ENCODE measurements at places on chromosomes 4 and X.
A peak's percentile ranks its signal among the peaks of the same experiment; 100 is the strongest.

DNA sequence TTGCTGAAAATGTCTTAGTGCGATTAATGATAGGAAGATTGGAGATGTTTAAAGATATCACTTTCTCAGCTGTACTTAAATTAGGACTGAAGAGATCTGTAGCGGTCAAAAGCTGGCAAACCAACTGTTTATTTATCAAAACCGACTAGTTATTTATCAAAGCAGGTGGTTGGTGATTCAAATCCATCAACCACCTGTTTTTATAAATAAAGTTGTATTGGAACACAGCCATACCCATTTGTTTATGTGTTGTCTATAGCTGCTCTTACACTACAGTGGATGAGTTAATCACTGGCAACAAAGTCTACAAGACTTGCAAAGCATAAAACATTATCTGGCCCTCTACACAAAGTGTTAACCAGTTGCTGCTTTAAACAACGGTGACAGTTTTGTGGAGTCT is 76.8 kb downstream of the IL15 start:
- DNase-seq: no peak

- no peak for DNase-seq
These were observed 46.9 kb upstream of the MSANTD1 start for GRCh38 chr4:3201718-3202702.

- no peak for DNase-seq
These were observed 51.5 kb downstream of the VMA21 start for GRCh38 chrX:151448509-151448908.

DNA sequence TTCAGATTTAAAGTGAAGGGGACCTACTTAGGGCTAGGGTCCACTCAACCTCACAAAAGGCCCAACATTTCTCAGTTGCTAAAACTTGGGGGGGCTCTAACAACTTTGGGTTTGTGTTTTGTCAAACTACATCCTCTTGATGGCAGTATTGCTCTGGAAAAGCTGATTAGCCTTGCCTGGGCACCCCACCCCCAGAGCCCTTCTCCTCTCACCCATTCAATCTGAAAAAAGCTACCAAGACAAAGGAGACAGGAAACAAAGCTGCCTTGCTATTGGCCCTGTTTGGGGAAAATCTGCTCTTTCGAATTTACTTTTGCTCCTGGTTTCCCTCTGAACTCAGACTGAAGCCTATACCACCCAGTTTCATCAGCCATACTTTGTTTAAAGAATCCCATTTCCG is 195.2 kb upstream of the STK26 start:
- DNase-seq: no peak

- DNase-seq: peak; percentile 21
These were observed 20.0 kb upstream of the AADAT start for GRCh38 chr4:170109586-170110284.

DNA sequence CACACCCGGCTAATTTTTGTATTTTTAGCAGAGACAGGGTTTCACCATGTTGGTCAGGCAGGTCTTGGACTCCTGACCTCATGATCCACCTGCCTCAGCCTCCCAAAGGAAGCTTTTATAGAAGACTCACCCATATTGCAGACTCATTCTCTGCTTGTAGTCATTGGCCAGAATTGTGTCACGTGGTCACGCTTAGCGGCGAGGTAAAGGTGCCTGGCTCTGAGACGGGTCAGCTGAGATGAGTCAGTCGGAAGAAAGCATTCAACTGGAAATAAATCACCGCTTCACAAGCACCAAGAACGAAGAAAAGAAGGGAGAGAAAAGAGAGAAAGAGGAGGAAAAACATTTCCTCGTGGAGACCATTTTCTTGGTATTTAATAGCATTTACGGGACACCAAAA is 218.8 kb upstream of the NOCT start:
- no peak for DNase-seq

DNA sequence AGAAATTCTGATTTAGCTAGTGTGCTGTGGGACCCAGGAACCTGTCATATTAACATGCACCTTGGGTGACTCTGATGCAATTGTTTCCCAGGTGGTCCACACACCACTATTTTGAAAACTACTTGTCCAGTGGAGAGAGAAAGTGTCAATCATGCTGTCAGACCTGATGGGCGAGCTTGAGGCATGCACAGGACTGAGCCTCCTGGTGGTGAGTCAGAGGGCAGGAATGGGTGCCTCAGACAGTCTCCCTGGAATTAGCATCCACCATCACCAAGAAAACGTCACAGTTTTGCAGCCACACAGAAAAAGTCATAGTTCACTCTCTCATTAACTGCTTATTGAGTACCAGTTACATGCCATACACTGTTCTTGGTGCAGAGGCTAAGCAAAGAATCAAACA is 181.8 kb upstream of the MAOA start:
- DNase-seq: no peak

GRCh38 chr4:176413171-176413570 is 93.4 kb downstream of the SPCS3 start:
- DNase-seq: no peak

GRCh38 chr4:181078196-181078595 is 1165.0 kb upstream of the TENM3 start:
- DNase-seq: peak; percentile 15

GRCh38 chrX:42869011-42869410 is 91.0 kb upstream of the PPP1R2C start:
- no peak for DNase-seq

DNA sequence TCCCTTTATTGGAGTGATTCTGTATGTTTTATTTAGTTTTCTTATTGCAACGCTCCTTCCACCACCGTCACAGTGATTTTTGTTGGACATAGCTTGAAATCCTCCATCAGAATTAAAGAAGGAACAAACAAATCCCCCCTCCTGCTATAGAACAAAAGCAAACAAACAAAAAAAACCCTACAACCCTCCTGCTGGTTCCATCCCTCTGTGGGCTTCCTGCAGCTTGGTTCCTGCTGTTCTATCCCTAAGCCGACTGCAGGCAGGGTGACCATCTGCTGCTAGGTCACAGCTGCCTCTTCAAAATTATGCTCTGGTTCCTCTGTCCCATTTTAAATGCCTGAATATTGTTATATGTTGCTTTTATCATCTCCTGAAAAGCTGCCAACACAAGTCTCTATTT is 116.8 kb upstream of the AGA start:
- DNase-seq: no peak

GRCh38 chr4:74400395-74400794 is 35.5 kb downstream of the EREG start:
- DNase-seq: no peak

DNA sequence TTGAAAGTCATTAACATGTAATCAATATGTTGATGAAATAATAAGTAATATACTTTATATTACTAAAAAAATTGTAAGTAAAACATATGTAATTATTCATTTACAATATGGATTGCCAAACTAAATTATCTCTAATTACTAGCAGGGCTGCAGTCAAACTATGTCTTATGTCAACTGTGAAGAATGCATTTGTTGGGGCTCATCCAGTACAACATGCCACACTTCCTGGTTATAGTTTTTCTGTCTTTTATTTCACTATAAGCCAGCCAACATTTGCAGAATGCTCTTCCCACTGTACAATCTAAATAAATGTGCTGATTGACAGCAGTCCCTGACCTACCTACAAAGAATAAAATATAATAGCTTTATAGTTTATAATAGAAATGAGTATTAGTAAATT is 975.4 kb upstream of the NDST4 start:
- no peak for DNase-seq

GRCh38 chrX:130171446-130172126 is at the start of gene RAB33A:
Gene RAB33A, plus strand, starts transcription at chrX:130171962. Its CDS starts 101 bp downstream, at chrX:130172063.
- DNase-seq: no peak

- DNase-seq: no peak
These were observed 1033.1 kb downstream of the RAPGEF2 start for GRCh38 chr4:160136021-160136420.

- no peak for DNase-seq
These were observed 1709.4 kb downstream of the ARAP2 start for GRCh38 chr4:34534916-34535315.

GRCh38 chr4:83180431-83180968 is 66.0 kb upstream of the PLAC8 start:
- DNase-seq: no peak

DNA sequence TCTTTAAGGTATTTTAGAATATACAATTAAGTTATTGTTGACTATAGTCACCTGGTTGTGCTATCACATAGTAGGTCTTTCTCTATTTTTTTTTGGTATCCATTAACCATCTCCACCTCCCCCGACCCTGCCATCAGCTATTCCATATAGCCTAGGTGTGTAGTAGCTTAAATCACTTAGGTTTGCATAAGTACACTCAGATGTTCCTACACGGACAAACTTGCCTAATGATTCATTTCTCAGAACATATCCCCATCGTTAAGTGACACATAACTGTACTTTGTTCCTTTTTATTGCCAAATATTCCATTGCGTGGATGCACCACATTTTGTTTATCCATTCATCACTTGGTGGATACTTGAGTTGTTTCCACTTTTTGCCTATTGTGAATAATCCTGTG is 67.9 kb downstream of the SLAIN2 start:
- no peak for DNase-seq

DNA sequence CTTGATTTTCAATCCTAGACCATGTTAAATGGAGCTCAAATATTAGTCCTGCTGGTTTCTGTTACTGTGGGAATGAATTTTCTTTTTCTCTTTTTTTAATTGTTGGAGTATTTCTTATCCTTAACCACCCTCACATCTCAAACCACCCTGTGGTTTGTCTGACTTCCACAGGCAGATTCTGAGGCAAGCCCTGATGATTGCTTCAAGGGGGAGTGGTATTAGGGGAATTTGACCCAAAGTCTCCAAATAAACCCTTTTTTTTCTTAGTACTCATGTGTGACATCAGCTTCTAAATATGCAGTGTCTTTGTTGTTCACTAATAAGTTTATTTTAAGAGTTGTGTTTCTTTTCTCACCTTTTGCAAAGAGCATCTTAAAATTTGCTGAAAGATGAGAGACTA is 810.3 kb downstream of the IL1RAPL1 start:
- no peak for DNase-seq

- DNase-seq: peak; percentile 82
These were observed 33.3 kb downstream of the SLIT2 start for GRCh38 chr4:20284990-20285389.

DNA sequence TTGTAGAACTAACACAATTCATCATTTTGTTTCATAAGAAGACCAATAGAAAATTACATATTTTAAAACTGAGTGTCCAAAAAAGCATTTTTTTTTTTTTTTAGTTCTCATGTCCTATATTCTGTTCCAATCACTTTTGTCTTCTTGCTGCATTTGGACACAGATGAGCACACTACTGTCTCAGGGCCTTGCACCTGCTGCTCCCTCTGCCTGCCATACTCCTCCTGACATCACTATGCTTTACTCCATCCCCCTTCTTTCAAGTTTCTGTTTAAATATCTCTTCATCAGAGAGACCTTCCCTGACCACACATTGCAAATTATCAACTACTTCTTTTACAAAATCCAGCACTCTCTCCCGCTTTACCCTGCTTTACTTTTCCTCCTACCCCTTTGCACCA is 230.7 kb upstream of the GK2 start:
- no peak for DNase-seq

GRCh38 chr4:24322995-24323394 is 261.4 kb downstream of the DHX15 start:
- no peak for DNase-seq

GRCh38 chrX:134144231-134144630 is 92.8 kb upstream of the CCDC160 start:
- DNase-seq: no peak

DNA sequence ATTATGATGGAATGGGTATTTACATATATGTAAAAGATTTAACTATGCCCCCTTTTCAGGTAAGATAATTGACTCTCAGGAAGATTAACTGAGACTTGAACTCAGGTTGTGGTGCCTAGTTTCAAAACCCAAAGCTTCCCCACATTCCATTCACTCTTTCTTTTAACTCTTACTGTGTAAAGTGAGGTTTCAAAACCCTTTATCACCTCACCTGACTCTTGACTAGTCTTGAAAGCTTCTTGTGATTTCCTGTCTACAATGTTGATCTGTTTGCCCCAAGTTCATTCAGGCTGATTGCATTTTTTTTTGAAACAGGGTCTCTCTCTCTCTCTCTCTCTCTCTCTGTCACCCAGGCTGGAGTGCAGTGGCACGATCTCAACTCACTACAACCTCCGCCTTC is 40.5 kb upstream of the RAPGEF2 start:
- DNase-seq: no peak

GRCh38 chr4:118756429-118756828 is 71.2 kb downstream of the METTL14 start:
- no peak for DNase-seq

DNA sequence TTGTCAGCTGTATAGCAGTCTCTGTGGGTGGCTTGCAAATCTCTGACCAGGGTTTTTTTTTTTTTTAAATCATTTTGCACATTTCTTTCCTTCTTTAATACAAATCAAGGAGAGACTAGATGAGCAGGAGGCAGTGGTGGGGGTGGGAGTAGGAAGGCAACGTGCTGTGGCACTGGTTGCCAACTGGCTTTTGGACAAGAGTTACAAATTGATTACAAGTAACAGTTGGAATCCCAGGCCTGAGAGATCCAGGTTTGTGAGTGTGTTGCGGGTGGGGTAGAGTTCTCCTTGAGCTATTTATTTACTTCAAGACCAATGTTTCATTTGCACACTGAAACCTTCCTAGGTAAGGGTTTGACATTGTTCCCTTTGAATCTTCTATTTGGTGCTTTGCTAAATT is 325.3 kb downstream of the AFF2 start:
- DNase-seq: no peak

GRCh38 chrX:104136241-104137019 is 20.4 kb downstream of the SLC25A53 start:
- DNase-seq: peak; percentile 59

DNA sequence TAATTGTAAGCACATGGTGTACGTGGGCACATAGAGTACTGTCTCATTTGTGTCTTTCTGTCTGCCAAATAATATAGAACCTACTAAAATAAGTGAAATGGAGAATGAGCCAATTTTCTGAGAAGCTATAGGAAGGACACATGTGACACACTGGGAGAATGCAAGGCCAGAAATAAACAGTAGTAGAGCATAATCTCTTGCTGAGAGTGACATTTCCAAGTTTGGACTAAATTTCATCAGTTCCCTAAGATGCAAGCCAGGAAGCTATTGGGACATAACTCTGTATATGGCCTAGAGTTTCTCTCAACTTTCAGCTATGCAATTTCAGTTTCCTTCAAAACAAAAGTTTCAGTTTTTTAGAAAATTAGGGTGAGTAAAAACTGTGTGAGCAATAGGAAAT is 638.7 kb downstream of the PCDH18 start:
- DNase-seq: no peak

- DNase-seq: no peak
These were observed 58.3 kb downstream of the KCNIP4 start for GRCh38 chr4:21890231-21890630.

DNA sequence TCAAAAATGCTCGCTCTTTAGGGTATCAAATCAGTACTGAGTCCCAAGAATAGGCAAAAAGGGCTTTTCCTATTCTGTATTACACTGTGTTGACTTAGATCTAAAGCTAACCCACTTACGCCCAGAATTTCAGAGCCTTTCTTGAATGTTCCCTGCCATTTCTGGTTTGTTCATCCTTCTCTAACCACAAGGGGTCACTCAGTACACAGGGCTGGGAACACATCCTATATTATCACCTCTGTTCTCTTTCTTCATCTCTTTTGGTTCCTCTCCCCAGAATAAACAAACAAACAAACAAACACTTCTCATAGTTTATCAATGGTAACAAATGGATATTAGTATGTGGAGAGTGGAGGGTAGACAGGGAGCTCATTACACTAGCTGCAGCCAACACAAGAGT is 25.5 kb upstream of the MORC4 start:
- DNase-seq: peak; percentile 4
